ENCODE measurements at places on chromosomes 1 and 21. TPM values are rescaled to one million over a fixed set of nuclear protein-coding genes. Genes with fewer than 3 reads are reported as not detected.

DNA sequence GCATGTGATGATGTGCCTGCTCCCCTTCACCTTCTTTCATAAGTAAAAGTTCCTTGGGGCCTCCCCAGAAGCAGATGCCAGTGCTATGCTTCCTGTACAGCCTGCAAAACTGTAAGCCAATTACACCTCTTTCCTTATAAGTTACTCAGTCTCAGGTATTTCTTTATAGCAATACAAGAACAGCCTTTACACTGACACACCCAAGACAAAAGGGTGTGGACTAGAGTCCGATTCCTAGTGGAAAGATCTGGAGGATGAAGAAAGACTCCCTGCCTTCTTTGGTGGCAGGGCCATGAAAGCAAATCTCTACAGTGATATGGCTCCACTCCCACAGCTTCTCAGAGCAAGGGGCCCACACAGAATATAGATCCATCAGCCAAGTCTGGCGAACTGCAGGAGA lies 209.7 kb upstream of the ST6GALNAC5 start:
- no peaks in the 10 kb centered on the region for H3K4me1 ChIP-seq
- H3K36me3 ChIP-seq: no peaks in the 10 kb centered on the region
- DNase-seq: no peak
- no peak overlapping the region for H3K4me3 ChIP-seq
- H3K27me3 ChIP-seq: no peaks in the 10 kb centered on the region
- H3K27ac ChIP-seq: no peak overlapping the region

GRCh38 chr1:160711602-160712311 lies at the start of gene CD48:
Gene CD48, minus strand, starts transcription at chr1:160711822. Its CDS starts 59 bp downstream, at chr1:160711763.
- no peaks in the 10 kb centered on the region for H3K27me3 ChIP-seq
- H3K4me1 ChIP-seq: peaks cover 69% of the 10 kb centered on the region
- no peak for DNase-seq
- no peaks in the 10 kb centered on the region for H3K36me3 ChIP-seq
- peak within 1 kb of the TSS; percentile 95 for H3K27ac ChIP-seq

DNA sequence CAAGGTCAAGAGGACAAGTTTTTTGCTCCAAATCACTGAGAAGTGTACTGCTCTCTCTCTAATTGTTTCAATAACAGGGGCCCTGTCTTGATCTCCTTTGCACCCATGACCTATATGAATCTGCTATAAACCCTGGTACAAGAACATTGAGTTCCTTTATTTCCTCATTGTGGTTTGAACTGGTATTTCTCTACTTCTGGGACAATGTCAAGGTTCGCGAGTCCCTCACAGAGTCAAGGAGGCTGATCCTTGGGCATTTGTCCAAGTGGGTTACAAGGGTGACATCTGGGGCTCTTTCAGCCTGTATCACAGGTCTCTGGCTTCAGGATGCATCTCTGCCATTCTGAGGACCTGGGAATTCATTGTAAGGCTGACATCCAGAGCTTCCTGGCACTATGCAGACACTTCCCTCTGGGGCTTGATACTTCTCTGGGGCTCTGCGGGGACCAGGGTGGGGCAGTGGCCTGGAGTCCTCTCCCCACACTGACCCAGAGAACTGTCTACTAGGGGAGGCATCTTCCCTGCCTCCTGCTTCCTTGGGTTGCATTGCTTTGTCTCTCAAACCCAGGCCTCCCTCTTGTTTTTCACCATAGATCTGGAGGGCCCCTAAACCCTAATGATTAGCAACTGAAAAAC lies 22.5 kb upstream of the ZNF648 start:
- no peak for DNase-seq
- no peak overlapping the region for H3K4me3 ChIP-seq
- H3K27me3 ChIP-seq: no peaks in the 10 kb centered on the region
- H3K36me3 ChIP-seq: no peaks in the 10 kb centered on the region

The CGN gene
- not detected for total RNA-seq

The BRDT gene
- 0.43 TPM for total RNA-seq

The CCDC17 gene
- total RNA-seq: 5.3 TPM

Data from spleen (tissue), 13 donors.